ENCODE measurements at places on chromosomes 7 and 10.

- DNase-seq: no peak
These were observed 287.9 kb upstream of the KLF14 start for GRCh38 chr7:131021902-131022301.

GRCh38 chr7:12930534-12930933 lies 243.1 kb downstream of the ARL4A start:
- DNase-seq: no peak

- DNase-seq: no peak
These were observed 117.5 kb downstream of the OR13A1 start for GRCh38 chr10:45197816-45198485.

- no peak for DNase-seq
These were observed 31.1 kb downstream of the PTPRE start for GRCh38 chr10:127937915-127938463.

DNA sequence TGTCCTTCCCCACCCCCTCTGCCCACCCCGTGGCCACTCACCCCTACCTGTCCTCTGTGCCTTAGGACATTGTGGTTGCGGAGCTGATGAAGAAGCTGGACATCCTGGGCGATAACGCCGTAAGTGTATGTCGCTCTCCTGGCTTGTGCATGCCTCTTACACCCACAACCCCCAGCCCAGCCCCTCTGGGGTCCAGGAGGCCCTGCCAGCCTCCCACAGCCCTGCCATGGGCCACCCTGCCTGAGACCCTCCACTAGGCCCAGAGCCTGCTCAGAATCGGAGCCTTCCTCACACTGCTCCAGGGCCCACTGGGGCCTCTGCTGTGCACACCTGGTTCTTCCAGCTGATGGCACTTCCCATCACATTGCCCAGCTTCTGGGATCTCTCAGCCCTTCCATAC lies 36.8 kb upstream of the DPYSL4 start:
- DNase-seq: no peak

DNA sequence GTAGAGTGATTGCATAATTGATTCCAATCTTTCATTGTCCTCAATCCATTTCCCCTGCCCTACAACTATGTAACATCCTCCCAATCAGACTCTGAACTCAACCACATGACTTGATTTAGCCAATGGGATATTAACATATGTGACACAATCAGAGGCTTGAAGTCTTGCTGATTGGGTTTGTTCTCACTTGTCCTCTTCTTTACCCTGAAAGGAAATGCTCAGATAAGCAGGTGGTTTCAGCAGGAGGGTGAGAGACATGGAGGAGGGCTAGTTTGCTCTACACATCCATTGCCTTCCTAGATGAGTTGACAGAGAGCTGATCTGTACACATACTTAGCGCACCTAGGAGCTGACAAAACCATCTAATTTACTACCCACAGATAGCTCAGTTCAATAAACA lies 669.4 kb downstream of the NRG3 start:
- no peak for DNase-seq

DNA sequence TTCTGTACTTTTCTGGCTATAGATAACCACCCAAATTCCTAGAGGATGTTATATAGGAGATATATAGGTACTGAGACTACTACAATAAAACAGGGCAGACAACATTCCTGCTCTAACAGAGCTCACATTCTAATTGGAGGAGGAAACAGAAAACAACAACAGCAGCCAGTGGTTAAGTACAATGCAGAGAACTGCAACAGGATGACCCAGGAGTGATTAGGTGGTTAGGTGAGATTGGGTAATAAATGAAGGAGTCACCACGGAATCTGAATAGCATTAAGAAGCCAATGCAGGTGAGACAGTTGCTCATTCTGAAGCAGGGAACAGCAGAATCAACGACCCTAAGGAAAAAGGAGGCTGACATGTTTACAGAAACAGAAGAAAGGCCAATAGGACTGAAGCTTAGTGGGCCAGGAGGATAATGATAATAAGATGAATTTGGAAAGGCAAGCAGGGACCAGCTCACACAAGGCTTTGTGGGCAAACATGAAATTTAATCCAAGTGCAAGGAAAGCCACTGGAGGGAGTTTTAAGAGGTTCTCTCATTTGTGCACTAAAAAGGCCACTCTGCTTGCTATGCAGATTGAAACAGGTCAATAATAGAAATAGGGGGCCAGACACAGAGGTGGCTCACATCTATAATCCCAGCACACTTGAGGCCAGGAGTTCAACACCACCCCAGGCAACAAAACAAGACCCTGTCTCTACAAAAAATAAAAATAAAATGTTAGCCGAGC lies 16.9 kb upstream of the REEP3 start:
- no peak for DNase-seq

DNA sequence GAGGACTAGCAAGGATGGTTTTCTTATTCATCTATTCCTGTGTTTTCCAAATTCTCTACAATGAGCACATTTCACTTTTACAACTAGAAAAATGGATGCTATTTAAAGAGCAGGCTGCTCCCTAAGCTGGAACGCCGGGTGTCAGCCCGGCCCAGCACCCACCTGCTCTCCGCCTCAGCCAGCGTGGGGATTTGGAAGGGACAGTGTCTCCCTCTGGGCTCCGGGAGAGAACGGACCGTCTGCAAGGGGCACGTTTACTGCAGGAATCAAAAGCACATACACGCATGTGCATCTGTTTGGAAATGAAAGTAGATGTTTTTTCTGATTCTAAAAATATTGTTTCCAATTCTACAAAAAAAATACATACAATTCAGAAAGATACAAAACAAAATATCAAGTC lies 2.3 kb upstream of the JAKMIP3 start:
- DNase-seq: no peak

DNA sequence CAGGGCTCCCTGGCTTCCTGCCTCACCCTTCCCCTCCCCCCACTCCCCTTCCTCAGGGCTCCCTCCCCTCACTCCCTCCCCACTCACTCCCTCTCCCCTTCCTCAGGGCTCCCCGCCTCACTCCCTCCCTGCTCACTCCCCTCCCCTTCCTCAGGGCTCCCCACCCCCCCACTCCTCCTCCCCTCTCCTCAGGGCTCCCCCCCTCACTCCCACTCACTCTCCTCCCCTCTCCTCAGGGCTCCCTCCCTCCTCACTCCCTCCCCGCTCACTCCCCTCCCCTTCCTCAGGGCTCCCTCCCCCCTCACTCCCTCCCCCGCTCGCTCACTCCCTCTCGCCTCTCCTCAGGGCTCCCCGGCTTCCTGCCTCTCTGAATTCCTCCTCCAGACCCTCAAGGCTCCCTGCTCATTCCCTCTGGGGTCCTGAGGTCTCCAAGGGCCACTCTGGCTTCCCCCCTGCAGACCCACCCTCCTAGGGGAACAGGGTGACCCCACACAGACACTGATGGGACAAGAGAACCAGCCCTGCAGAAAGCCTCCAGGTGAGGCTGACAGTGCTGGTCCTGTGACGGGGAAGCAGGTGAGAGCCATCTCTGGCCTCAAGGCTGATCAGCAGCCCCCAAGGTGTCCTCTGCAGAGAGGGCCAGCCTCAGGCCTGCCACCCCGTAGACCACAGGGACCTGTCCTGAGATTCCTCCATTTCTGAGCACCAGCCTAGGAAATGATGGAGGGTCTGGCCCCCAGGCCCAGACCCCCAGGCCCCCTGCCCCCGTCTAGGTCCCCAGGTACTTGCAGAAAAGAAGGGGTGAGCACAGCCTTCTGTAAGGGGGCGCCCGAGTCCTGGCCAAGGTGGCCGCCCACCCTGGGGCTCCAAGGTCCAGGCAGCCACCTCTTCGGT lies 47.2 kb downstream of the PWWP2B start:
- no peak for DNase-seq

- no peak for DNase-seq
These were observed 46.1 kb upstream of the MTPN start for GRCh38 chr7:136023134-136023869.

DNA sequence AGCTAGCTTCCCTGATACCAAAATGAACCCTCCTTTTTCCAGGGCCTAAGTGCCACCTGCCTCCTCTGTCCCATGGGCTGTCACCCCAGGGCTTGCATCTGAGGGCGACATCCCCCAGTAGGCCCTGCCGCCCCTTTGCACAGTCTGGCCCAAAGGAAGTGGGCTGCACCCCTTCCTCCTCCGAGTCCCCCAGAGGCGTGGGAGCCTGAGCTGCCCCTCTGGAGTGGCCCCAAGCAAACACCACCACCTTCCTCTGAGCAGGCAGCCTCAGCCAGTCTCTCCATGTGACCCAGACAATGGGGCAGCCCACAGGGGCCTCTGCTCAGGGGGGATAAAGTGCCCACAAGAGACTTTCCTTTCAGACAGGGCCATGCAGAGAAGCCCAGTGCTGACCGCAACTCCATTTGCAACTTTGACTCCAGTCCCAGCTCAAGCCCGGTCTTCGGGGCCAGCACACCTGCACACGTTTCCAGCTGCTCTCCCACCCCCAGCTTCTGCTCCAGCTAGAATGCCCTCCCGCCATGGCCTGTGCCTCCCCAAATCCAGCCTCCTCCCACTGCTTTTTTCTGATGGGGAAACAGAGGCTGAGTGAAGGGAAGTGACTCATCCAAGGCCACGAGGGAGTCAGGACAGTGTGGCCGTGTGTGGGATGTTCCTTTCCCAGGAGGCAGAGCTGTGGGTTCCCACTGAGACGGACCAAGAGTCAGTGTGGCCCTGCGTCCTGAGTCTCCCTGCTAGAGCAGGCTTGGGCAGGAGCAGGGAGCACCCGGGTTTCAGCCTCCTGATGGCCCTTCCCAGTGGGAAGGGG lies 111.9 kb downstream of the ZMIZ1 start:
- DNase-seq: no peak

GRCh38 chr10:132809232-132810140 lies 23.5 kb upstream of the NKX6-2 start:
- DNase-seq: no peak

DNA sequence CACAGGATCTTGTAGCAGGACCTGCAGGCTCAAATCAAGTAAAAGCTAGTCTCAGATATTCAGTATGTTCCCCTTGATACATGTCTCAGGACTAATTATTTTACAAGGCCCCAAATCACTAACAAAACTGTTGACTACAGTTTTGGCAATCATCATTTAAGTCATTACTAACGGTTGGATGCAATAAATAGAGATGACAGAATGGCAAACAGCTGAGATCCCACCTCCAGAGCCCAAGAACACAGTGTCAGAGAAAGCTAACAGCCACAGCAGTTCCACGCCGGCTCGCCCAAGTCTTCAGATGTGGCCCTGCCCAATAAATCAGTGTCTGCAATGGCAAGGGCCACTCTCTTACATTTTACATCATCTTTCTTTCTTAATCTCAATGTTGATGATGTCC lies 87.6 kb downstream of the CTBP2 start:
- no peak for DNase-seq

- no peak for DNase-seq
These were observed 109.1 kb downstream of the POLL start for GRCh38 chr10:101478956-101479355.

GRCh38 chr7:151729521-151729921 lies 147.4 kb downstream of the PRKAG2 start:
- no peak for DNase-seq

- DNase-seq: no peak
These were observed 6.5 kb downstream of the MDH2 start for GRCh38 chr7:76054123-76055120.

- DNase-seq: no peak
These were observed 50.6 kb upstream of the FZD9 start for GRCh38 chr7:73382934-73383503.

DNA sequence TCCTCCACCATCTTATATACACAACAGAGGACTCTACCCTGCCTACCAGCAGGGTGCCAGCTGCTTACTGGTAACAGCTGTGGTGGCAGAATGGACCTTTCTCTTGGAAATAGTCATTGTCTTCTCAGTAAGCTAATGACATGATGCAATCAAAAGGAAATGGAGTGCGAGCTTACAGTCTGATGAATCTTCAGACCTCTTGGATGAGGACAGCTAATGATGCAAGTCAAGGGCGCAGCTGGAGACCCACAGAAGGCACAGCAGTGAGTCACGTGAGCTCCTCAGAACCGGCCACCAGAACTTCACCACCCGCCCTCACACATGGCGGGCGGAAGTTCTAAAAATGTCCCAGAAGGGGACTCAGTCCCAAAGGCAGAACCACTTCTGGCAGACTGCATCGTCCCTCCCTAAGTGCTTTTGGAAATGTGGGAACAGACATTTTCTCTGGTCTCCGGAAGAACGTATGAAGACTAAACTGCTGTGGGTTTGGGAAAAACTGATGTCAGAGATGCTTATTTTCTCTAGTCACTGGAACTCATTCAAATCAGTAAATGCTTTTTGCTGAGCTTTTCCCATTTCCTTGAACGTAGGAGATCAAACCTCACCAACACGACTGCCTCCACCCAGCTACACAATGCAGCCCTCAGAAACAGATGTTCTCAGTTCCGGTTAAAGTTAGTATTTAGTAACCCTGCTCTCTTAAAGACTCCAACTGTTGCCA lies 96.4 kb downstream of the FAS start:
- DNase-seq: no peak

DNA sequence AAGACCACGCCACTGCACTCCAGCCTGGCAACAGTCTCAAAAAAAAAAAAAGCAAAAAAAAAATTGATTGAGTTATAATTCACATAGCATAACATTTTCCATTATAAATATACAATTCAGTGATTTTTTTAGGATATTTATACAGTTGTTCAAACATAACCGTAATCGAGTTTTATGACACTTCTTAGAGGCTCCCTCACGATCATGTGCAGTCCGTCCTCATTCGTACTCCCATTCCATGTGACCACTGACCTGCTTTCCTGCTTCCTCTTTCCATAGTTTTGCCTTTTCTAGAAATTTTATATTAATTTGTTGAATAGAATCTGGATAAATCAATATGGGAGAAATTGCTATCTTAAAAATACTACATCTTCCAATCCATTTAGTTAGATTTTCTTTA lies 45.7 kb downstream of the VTI1A start:
- DNase-seq: no peak

- DNase-seq: no peak
These were observed 206.7 kb upstream of the POT1 start for GRCh38 chr7:125136341-125136740.

GRCh38 chr7:123570390-123571182 lies 13.0 kb upstream of the NDUFA5 start:
- no peak for DNase-seq

DNA sequence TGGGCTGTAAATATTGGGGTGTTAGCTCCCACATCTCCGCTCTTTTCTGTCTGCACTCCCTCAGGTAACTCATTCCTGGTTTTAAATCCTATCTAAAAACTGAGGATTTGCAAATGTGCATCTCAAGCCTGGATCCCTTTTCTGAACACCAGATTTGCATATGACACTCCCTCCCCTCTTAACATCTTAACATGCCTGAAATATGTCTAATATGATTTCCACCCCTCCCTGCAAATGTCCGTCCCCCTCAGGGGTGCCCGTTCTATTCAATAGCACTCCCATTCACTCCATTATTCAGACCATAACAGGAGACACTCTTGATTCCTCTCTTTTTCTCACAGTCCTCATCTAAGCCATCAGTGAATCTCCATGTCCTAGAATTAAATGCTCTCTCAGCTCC lies 8.3 kb upstream of the CALD1 start:
- no peak for DNase-seq

GRCh38 chr10:71031026-71031425 lies 142.7 kb upstream of the PCBD1 start:
- DNase-seq: no peak

Measured in activated CD8-positive, alpha-beta memory T cell treated with anti-CD3 and anti-CD28 coated beads for 1 hour (primary cell).